ENCODE measurements at places on chromosomes 5 and 9. TPM values are rescaled to one million over a fixed set of nuclear protein-coding genes. Genes with fewer than 3 reads are reported as not detected.

DNA sequence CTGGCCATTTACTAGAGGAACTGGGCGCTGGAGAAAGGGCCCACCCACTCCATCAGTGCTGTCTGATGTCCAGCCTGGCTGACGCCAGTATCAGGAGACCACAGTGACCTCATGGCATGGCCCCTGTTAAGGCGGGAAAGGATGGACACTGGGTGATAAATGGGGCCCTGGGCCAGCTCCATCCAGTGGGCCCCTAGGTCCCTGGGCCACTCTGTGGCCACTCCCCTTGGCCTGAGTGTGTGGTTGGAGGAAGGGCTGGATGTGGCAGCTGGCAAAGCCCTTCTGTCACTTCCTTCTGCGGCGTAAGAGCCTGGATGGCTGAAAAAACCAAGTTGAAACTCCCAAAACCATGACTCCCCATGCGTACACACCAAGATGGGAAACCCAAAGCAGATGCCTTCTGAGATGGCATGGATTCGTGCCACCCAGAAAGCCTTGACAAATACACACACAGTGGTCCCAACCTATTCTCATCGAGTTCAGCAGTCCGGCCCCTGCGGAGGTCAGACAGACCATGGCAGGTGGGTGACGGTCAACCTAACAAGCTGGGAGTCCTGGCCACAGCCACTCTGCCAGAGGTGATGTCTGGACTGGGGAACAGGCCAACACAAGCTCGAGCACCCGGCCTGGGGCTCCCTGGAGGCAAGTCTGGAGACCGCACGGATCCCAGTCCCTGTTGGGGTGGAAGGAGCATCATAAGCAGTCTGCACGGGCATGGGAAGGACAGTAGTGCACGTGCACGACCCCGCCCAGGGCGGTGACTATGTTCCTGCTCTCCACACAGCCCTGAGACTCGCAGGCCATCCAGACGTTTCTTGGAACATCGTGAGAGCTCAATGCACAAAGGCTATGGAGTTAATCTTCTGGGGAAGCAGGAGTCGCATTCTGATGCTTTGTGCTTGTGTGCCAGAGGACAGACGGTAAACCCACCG, 45.2 kb upstream of the NOTCH1 start:
- DNase-seq = no peak

GRCh38 chr5:104955479-104955878, 1392.9 kb upstream of the NUDT12 start:
- no peak for DNase-seq

- DNase-seq = no peak
Observed at GRCh38 chr5:859391-859790, 8.6 kb upstream of the ZDHHC11 start.

The DAB2 gene
- 2.7 TPM for total RNA-seq

DNA sequence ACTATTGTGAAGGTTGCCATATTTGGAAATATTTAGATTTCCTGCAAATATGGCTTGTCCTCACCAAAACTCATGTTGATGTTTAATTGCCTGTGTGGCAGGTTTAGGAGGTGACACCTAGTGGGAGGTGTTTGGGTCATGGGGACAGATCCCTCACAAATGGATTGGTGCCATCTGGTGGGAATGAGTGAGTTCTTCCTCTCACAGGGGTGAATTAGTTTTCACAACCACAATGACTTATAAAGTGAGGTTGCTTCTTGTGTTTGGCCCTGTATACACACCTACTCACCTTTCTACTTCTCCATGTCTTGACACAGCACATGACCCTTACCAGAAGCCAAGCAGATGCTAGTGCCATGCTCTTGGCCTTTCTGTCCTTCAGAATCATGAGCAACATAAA, 41.1 kb downstream of the ISOC1 start:
- DNase-seq = peak; percentile 20

DNA sequence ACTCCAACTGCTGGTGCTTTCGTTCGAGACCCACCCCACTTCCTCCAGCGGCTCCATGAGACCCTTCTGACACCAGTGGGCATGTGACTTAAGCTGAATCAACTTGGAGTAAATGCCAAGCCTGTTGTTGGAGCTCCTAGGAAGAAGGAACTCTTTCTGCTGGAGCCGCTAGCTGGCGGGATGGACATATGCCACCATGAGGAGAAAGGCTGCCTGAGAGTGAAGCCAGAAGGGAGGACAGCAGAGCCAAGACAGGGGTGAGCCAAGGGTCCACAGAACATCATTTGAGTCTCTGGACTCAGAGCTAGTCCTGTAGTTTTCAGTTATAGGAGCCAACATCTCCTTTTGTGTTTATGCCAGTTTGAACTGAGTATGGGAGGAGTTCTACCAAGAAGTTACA, 35.9 kb downstream of the ANXA6 start:
- no peak for DNase-seq

The SHC3 gene
- total RNA-seq = 13.2 TPM

The SIT1 gene
- total RNA-seq = 0.69 TPM

GRCh38 chr9:135789838-135790291, 87.9 kb downstream of the KCNT1 start:
- DNase-seq = peak; percentile 57

DNA sequence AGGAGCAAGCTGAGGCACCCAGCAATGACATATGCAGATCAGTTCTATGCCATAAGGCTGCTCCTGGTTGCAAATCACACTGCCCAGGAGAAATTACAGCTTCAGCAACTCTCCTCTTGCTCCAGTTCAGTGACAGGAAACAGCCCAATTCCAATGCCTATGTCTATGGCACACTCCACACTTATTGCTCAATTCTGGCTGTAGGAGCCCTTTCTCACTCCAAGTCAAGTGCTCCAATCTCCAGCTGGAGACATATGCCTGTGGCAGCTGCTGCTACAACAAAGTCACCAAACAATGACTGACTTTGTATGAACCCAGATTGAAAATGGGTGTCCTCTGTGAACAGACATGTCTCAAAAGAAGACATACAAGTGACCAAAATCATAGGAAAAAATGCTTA, 31.8 kb upstream of the PLCXD3 start:
- DNase-seq = no peak

The TTC39B gene
- 7.1 TPM for total RNA-seq

- no peak for DNase-seq
Observed at GRCh38 chr5:131288328-131288727, 24.5 kb downstream of the CDC42SE2 start.

DNA sequence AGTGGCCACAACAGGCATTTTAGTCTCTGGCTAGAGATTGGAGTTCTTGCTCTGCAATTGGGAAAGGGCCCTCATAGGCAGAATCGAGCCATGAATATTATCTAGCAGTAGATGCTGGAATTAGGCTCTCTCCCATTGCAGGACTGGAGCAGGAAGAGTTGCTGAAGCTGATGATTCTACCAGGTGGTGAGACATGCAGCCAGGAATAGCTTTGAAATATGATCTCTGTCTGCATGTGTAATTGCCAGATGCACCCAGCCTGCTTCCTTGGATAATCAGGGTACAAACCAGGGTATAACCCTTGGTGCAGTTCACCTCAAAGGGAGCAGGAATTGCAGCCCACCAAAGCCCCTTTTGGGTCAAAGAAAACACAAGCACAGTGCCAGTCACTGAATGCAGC, 211.4 kb upstream of the FTMT start:
- DNase-seq = no peak

DNA sequence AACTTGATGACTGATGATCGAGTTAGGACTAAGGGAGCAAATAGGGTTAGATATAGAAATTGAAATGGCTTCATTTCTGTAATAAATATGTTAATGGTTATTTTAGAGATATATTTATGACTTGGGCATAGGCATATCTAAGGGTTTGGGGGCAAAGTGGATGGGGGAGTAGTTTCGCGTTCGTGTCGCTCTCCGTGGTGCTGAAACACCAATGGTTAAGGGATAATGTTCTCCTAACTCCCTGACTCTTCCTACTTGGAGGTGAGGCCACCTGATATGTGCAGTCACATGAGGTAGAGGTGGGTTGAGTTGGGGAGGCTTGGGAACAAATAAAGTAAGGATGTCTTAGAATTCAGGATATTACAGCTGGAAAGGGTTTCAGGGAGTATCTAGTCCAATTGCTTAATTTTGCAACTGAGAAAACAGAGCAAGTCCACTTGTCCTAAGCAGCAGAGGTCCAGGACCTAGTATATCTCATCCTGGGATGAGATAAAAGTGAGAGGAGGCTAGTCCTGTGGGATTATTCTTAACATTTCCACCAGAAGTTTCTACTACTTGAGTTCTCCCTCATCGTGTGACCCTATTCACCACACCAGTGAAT, 44.0 kb upstream of the MAP1B start:
- peak; percentile 42 for DNase-seq

DNA sequence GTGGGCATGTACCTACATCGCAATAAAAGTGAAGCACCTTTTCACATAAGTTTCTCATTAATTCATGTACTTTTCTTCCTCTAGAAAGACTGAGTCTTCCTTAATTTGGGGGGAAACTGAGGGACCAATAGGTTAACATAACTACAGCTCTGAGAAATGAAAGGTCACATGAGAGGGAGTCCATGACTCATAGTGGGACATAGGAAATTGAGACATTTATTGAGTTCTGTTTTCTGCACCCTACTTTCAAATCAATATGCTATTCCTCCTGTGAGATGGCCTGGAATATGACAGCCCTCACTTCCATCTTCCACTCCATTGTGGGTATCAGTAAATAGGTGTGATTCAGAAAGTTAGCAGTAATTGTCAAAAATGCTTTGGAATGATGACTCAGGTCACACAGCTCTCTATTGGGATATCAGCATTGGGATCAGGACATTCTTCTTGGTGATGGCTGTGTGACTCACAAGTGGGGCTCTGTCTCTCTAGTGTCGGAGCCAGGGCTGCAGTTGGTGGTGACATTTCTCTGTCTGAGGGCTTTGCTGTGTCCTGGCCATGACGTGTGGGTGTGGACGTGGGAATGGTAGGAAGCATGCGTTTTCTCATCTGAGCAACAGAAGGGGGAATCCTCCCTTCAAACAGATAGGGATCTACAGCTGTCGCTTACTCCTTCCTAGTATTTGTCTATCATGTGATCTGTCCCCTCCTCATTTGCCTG, 125.0 kb downstream of the TRIO start:
- DNase-seq = no peak

Data from H7 (cell line).